ENCODE measurements at places on chromosomes 6 and 20.

DNA sequence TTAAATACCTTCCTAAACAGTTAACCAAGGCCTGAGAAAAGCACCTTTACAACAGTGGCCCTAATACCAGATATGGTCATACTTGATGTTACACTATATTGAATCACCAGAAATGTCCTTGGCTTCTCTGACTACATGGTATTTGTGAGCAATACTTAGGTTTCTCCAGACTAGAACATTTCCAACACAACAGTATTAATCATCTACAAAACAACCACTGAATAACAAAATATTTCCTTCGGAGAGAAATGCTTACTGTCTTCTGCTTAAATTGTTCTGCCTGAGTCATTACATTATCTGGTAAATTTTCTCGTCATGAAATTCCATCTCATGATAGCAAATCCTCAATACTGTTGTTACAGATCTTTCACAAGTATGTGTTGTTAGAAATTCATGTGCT, 252.9 kb upstream of the RUNX2 start:
- no peak for DNase-seq

DNA sequence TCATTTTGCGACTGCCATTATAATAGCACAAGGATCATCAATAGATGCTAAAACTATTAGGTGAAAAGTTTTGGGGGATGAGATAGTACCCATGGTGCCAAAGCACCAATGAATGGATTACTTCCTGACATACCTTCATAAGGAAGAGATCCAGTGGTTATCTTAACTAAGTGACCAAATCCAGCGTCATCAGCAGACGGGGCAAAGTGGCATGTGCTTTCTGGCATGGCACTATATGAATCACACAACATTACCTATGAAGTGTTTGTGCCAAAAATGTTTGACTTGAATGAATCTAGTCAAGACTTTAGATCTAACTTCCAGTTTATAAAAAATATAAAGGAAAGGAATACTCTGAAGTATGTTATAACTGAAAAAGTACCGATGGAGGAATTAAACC, 10.8 kb downstream of the TRIM26 start:
- DNase-seq = no peak

DNA sequence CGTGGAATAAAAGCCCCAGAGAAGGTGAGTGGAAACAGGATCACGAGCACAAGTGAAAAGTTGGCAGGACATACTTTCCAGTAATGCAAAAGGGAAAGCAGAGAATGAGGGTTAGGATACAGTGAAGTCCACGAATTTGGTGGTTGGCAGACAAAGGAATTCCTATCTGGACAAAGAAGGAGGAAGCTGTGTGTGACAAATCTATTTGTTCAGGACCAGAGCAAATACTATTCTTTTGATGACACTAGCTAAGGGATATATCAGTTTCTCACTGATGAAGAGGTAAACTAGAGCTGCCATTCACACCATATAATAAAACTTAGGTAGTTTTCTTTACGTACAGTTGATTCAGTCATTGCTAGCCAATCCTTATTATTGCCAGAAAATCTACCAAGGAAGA, 156.8 kb upstream of the GRIK2 start:
- no peak for DNase-seq

DNA sequence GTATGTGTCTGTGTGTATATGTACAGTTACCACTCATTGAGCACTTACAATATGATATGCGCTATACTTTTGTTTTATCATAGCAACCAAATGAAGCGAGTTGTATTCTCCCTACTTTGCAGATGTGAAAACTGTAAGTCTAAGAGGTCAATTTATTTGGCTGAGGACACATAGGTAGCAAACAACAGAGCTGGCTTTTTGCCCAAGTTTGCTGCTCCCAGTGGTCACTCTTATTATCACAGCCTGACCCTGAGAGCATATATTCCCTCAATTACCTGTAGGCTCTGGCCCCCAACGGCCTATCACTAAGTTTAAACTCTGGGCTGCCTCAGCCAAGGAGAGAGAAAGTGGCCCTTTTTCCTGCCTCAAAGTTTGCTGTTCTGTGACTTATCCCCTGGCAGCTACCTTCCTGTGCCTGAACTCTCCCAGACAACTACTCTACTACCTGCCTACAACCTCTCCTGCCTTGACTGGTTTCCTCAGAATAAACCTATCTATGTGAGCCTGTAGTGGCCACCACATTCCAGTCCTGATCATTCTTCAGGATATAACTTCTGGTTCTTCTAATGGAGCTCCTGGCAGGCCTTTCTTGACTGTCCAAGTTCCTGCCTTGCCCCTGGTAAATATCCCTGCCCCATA, 221.8 kb downstream of the FRK start:
- no peak for DNase-seq

- DNase-seq = no peak
Measured at GRCh38 chr20:6099819-6100218, 23.0 kb downstream of the FERMT1 start.

DNA sequence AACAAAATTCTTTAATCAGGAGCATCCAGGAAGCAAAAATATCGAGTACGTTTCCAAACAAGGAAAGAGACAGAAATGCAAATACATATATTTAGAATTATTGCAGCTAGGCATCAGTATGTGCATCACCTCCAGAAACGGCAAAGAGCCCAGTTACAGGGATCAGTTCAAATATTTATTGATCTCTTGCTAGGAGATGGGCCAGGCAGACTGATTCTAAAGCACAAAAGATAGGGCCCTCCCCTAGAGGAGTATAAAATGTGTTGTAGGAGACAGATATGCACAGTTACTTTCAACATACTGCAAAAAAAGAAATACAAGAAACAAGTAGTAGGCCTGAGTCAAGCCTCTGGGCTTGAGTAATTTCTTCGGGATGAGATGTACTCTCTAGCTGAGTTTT, 80.7 kb upstream of the NHSL1 start:
- no peak for DNase-seq

DNA sequence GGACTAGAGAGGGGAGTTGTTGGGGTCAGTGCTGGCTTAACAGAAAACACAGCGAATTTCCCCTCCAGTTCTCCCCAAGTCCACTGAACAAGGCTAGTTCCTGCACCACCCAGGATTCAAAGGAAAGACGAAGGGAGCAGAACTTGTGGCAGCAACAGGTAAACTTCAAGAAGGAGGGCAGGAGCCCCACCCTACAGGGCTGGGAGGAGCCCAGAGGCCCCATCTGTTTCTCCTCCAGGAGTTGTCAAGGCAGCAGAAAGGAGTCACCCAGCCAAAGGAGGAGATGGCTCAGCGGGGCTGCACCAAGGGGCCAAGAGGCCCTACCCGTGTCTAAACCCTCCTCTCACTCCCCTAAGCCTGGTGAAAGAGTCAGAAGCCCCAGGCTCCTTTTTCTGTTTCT, 1.7 kb downstream of the SAPCD1 start:
- DNase-seq = no peak

DNA sequence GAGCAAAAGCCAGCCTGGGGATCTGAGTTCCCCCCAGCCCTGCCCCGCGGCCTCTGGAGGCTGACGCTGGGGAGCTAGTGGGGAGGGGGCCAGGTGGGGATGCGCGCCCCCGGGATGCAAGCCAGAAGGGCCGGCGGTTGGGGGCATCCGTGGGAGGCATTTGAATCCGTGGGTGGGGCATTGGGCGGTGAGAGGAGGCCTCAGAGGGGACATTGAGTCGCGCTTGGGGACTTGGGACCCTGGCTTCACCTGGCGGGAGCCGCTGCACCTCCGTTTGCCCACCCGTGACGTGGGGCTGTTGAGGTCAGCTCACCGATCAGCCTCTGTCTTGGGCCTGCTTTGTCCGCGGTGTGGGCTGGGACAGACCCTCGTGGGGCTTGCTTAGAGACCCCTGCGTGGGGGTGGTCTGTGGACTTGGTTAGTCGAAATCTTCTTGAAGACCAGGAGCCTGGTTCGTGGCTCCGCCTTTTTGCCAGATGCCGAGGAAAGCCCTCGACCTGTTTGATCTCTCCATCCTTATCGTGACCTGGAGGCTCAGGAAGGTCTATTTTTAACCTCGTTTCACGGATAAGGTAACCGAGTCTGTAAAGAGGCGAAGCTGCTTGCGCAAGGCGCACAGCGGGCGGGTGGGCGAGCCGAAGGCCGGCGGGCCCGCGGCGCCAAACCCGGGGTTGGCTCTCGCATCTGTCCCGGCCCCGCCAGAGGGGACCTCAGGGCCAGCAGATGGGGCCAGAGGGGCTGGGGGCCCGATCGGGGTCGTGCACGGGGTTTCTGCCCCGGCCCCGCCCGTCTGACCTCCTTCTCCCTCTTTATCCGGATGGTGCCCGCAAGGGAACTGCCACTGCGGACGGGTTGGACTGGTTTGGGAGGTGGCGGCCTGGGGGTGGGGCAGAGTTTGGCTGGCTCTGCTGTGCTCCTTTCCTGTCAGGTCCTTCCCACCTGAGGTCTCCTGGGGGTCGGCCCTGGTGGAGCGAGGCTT, 8.3 kb downstream of the FAM110A start:
- DNase-seq = no peak

GRCh38 chr6:168765752-168766151, 324.8 kb downstream of the SMOC2 start:
- no peak for DNase-seq

DNA sequence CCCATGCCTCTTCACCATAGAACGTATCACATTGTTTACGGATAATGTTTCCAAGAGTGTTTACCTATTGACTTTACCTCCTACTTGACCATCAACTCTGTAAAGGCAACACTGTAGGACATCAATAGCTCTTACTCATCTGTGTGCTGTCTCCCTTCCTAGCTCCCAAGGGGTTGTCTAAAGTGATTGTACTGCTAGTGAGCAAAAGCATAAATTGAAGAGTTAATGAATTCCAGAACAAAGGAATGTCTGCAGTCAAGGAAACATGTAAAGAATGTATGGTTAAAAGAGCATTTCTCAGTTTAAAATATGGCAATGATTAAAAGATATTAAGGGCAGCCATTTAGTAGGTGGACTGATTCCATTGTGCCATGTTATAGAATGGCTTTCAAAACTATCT, 985.4 kb downstream of the TBC1D32 start:
- DNase-seq = no peak

DNA sequence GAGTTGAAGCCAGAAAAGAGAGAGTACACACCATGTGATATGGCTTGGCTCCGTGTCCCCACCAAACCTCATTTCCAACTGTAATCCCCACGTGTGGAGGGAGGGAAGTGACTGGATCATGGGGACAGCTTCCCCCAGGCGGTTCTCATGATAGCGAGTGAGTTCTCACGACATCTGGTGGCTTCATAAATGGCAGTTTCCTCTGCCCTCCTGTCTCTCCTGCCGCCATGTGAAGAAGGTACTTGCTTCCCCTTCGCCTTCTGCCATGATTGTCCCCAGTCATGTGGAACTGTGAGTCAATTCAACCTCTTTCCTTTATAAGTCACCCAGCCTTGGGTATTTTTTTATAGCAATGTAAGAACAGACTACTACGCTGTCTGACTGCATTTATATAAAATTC, 40.3 kb downstream of the TAF4 start:
- DNase-seq = no peak

DNA sequence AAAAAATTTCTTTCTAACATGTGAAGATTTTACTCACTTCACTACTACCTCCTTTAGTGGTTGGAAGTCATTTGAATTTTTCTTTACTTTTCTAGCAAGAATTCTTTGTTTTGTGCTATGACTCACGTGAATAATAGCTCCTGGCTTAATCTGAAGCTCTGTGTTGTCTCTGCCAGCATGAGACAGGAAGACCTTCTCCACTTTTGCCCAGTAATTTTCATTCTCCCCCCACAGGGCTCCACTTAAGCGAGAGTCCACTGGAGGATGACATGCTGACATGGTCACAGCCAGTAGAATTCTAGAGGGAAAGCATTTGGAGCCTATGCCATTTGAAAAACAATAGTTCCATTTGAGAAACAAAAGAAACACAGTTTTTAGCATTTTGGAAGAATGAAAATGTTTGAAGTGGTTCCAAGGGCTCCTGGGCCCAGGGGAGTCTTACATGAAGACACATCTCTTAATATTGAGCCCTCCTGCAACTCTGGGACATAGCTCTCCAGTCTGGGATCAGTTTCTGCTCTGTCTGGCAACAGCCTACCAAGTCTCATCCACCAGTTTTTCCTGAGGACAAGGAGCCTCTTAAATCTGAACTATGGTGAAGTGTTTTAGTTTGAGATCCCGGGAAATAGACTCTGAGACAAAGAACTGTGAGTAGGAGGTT, 231.4 kb downstream of the PAX1 start:
- no peak for DNase-seq

- no peak for DNase-seq
Measured at GRCh38 chr6:45567879-45568278, 190.1 kb upstream of the SUPT3H start.

DNA sequence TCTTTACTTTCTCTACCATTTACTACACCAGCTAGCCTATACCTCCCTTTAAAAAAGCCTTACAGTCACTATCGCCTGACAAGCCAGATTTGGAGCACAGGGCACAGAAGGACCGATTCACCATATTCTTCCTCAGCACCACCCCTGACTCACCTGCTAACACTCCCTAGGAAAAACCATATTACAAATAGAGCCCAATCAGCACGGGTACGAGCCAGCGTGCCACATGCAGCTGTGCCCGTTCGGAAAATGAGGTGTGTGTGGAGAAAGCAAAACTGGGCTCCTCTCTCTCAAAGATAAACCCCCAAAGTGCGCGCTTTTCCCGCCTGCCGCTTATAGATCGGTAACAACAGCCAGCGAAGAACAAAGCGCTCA, 1.2 kb downstream of the SYNCRIP start:
- no peak for DNase-seq

- DNase-seq = no peak
Measured at GRCh38 chr6:1453024-1453423, 63.6 kb downstream of the FOXF2 start.

DNA sequence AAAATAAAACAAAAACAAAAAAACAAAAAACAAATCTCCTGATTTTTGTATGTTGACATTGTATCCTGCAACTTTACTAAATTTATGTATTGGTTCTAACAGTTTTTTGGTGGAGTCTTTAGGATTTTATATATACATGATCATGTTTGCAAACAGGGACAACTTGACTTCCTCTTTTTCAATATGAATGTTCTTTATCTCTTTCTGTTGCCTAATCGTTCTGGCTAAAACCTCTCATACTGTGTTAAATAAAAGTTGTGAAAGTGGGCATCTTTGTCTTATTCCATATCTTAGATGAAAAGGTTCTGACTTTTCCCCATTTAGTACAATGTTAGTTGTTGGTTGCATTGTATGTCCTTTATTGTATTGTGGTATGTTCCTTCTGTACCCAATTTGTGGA, 261.7 kb upstream of the NOX3 start:
- DNase-seq = no peak

DNA sequence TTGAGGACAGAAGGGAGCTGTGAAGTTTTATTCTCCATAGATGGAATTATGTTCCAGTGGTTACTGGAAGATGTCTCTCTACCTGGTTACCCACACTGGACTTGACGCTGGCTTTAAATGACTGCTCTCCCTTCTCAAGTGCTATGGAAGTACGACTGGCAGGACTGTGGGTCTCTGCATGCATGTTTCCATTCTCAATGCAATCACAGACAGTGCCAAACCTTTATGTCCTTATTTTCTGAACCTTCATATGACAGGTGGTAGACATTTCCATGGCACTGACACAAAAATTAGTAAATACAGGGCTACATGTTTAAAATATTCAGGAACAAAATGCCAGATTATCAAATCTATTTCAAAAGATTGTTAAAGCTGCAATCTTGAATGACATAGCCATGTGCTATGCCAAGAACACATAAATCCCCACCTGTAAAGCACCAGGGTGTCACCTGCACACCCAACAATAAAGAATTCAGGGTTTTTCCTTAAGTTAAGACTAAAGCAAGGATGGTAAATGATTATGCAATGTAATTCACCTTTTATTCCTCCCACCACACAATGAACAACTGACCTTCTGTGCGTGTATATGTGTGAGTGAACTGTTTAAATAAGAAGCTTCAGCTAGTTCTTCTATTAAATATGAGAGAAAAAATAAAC, 153.3 kb upstream of the ENPP5 start:
- DNase-seq = no peak

All from CD4-positive, alpha-beta T cell treated with Interleukin-4 for 4 hours (primary cell).